ENCODE measurements at places on chromosomes 4 and X. TPM values are rescaled to one million over a fixed set of nuclear protein-coding genes. Genes with fewer than 3 reads are reported as not detected.

Gene CDKL5
- 8.6 TPM for total RNA-seq

Gene GRID2
- total RNA-seq: not detected

Gene ZNF732
- 0.79 TPM for total RNA-seq

Gene TRIM60
- total RNA-seq: not detected

Gene VGLL1
- total RNA-seq: 1.3 TPM

Gene TNMD
- total RNA-seq: not detected

Gene SLC10A6
- not detected for total RNA-seq

Gene LDOC1
- 9.9 TPM for total RNA-seq

Gene HOPX
- 3.0 TPM for total RNA-seq

Gene HS3ST1
- total RNA-seq: 2.4 TPM

Gene UGT2B15
- total RNA-seq: not detected

Gene DMRTC1
- not detected for total RNA-seq

Gene DAPP1
- 29.0 TPM for total RNA-seq

Gene LYAR
- total RNA-seq: 17.9 TPM

Gene VCX3A
- total RNA-seq: not detected

Gene TTC29
- total RNA-seq: 0.34 TPM

Gene SLC26A1
- 0.96 TPM for total RNA-seq

Gene CLTRN
- total RNA-seq: 2.0 TPM

Gene CLCN4
- total RNA-seq: 6.8 TPM

Gene ZMYM3
- 16.7 TPM for total RNA-seq

Gene SPANXN4
- total RNA-seq: not detected

Gene AGTR2
- total RNA-seq: 0.33 TPM

Gene DRD5
- total RNA-seq: not detected

Gene BMP15
- not detected for total RNA-seq

Gene ITGB1BP2
- total RNA-seq: 1.1 TPM

Gene P2RY10
- total RNA-seq: not detected

Gene ARX
- total RNA-seq: not detected

Gene MGAT4D
- total RNA-seq: not detected

Gene AFF2
- total RNA-seq: 0.41 TPM

Gene HSD17B10
- total RNA-seq: 97.4 TPM
